Breast epithelium (tissue), 4 donors: ENCODE measurements at places on chromosomes 2 and 18. TPM values are rescaled to one million over a fixed set of nuclear protein-coding genes. Genes with fewer than 3 reads are reported as not detected.

The RBM44 gene
- total RNA-seq, result 1.4 TPM

The ANKRD62 gene
- not detected for total RNA-seq

The PNKD gene
- total RNA-seq, result 35.6 TPM

DNA sequence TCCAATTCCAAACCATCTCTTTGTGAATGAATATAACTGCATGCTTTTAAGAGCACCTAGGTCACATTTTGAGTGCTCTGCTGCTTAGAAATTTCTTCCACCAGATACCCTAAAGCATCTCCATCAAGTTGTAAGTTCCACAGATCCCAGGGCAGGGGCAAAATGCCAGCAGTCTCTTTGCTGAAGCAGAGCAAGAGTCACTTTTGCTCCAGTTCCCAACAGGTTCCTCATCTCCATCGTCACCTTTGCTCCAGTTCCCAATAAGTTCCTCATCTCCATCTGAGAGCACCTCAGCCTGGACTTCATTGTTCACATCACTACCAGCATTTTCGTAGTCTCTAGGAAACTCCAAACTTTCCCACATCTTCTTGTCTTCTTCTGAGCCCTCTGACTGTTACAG is 116.7 kb upstream of the ALKAL2 start:
- no peaks in the 10 kb centered on the region for H3K36me3 ChIP-seq
- no peaks in the 10 kb centered on the region for H3K4me1 ChIP-seq
- H3K27ac ChIP-seq, result no peak overlapping the region
- DNase-seq, result no peak
- no peaks in the 10 kb centered on the region for H3K27me3 ChIP-seq

DNA sequence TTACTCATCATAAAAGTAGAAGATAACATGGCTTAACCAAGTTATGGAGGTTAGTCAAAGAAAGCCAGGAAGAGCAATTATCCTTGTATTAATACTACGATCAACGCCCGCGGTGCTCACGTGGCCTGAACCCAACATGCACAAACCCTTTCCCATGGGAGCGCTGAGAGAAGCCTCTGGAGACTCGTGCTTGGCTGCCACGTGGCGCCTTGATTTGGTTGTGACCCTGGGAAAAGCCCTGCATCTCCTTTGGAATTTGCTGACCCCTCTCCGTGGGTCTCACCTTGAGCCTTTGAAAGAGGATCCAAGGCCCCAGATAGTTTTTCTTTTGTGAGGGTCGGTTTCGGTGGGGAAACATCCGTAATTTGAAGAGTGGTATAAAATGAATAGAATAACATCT is 255.6 kb downstream of the DCDC2C start:
- H3K4me1 ChIP-seq, result no peaks in the 10 kb centered on the region
- H3K27me3 ChIP-seq, result no peaks in the 10 kb centered on the region
- no peak for DNase-seq
- H3K4me3 ChIP-seq, result no peak overlapping the region

GRCh38 chr2:216505133-216506106 is 6.8 kb downstream of the RPL37A start:
- peaks cover 3% of the 10 kb centered on the region for H3K4me1 ChIP-seq
- H3K27ac ChIP-seq, result no peak overlapping the region
- no peak for DNase-seq

- no peaks in the 10 kb centered on the region for H3K36me3 ChIP-seq
- no peaks in the 10 kb centered on the region for H3K4me1 ChIP-seq
- H3K27me3 ChIP-seq, result no peaks in the 10 kb centered on the region
- H3K27ac ChIP-seq, result no peak overlapping the region
- no peak overlapping the region for H3K4me3 ChIP-seq
- no peak for DNase-seq
These were observed 1073.0 kb downstream of the TDRD15 start for GRCh38 chr2:22196806-22197205.

DNA sequence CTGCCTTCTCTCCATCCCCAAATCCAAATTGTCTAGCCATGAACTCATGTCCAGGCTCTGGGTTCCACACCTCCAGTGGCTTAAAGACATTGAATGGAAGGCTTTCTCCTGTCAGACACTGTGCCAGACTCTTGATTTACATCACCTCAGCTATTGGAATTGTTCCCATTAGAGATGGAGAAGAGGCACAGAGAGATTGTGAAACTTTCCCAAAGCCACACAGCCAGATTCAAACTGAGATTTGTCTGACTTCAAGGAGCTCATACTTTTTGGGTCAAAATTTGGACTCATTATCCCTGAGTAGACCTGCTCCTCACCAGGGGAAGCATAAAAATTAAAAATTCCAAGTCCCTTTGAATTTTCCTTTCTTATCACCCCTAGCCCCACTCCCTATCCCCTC is 18.9 kb upstream of the MYO3B start:
- H3K27me3 ChIP-seq, result no peaks in the 10 kb centered on the region
- H3K27ac ChIP-seq, result no peak overlapping the region
- H3K36me3 ChIP-seq, result no peaks in the 10 kb centered on the region
- DNase-seq, result no peak
- H3K4me3 ChIP-seq, result no peak overlapping the region

- no peaks in the 10 kb centered on the region for H3K4me1 ChIP-seq
- no peaks in the 10 kb centered on the region for H3K36me3 ChIP-seq
- no peak overlapping the region for H3K4me3 ChIP-seq
- DNase-seq, result no peak
These were observed 43.1 kb downstream of the VSNL1 start for GRCh38 chr2:17583646-17584045.
